ENCODE measurements at places on chromosomes 7 and 10.

DNA sequence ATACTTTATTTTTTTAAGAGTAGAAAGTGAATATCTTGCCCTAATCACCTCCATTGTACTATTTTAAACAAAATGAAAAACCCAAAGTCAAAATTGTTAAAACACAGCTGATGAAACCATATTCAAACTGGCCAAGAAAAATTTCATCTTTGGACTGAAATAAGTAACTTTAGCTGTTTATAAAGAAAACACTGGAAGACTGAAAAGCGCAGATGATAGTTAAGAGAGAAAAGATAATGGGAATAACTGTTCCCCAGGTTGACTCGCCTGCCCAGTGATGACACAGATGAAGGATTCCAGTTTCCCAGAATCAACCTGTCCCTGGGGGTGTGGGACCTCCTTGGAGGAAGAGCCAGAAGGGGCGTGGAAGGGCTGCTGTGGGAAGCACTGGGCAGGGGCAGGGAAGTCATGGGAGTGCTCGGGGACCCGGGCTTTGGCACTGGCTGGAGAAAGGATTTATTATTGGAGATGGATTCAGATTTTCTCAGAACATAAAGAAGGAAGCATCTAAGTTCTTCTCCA, 43.1 kb downstream of the DENND2A start:
- DNase-seq, result peak; percentile 33

GRCh38 chr7:117612637-117613036, 132.8 kb downstream of the CFTR start:
- DNase-seq, result no peak

DNA sequence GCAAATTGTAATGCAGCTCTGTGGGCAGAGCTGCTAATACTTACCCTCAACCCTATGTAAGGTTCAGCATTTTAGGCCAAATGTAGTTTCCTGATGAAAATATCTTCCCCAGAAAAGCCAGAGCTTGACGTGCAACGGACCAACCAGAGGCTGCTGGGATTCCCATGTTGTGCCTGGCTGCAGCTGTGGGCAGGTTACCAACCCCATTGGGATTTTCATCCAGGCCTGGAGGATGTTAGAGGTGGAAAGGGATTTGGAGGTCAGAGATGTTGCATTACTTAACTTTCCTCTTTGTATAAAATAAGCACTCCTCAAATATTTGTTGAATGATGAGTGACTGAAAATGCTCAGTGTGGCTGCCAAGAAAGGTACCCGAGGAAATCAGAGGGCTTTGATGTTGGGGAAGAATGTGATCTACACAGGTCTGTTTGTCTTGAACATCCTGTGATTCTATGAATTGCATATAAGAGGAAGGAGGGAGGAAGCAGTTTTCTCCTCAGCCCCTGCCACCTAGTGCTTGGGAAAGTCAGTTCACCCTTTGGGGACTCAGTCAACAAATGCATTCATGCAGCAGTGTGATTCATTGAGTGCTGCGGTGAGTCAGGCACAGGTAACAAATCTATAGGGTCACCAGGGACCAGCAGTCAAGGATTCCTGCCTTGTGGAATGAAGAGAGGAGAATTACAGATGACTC, 487.2 kb downstream of the RPS24 start:
- DNase-seq, result no peak

DNA sequence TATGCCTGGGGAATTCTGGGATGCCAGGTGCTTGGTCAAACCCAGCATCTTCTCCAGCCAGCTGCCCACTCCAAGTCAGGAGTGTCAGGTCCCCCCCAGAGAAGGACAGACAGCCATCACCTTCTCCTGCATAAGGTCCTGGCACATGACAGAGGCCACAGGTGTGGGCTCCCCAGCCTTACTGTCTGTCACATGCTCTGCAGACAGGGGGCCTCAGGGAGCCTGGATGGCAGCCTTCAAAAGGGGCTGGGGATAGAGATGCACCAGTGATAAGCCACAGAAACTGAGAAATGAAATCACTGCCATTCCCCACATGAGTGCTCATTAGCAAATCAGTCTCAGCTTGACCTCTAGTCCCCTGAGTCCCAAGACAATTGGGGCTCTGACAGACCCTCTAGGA, 72.9 kb downstream of the PLXNA4 start:
- no peak for DNase-seq

DNA sequence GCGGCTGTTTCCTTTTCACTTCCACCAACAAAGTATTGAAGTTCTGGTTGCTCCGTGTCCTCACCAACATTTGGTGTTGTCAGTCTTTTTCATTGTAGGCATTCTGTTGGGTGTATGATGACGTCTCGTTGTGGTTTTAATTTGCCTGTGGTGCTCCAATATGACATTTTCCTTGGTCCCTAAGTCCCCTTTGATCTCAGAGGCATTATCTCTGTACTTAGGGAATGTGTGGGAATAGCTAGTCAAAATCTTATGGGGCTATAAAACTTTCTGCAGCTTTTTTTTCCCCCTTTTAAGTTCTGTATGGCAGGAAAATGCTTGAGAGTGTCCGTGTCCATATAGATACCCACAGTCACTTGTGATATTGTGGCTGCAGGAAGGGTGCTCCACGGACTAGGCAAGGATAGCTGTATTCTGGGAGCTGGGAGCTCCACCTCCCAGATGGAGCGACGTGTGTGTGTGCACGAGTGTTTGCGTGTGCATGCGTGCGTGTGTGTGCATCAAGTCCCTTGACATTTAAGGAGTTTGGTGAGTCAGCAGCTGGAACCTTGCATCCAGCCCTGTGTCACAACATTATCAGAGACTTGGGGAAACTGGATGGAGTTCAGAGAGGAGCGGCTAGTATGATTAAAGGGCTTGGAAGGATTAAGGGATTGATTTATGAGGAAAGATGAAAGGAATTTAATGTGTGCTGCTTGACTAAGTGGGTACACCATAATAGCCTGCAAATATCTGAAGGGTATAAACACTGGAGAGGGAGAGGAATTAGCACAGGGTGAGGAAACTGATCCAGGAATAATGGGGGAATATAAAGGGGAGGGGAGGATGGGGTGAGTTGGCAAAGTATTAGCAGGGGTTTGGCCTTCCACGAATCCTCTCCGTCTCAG, 66.8 kb downstream of the LRMDA start:
- no peak for DNase-seq

- no peak for DNase-seq
Measured at GRCh38 chr10:83921984-83922860, 217.1 kb upstream of the GHITM start.

GRCh38 chr10:92506336-92506735, 67.6 kb downstream of the IDE start:
- no peak for DNase-seq

GRCh38 chr10:89342206-89342958, 14.6 kb downstream of the IFIT3 start:
- DNase-seq, result peak; percentile 69

GRCh38 chr10:86613905-86614304, 40.4 kb upstream of the OPN4 start:
- no peak for DNase-seq

DNA sequence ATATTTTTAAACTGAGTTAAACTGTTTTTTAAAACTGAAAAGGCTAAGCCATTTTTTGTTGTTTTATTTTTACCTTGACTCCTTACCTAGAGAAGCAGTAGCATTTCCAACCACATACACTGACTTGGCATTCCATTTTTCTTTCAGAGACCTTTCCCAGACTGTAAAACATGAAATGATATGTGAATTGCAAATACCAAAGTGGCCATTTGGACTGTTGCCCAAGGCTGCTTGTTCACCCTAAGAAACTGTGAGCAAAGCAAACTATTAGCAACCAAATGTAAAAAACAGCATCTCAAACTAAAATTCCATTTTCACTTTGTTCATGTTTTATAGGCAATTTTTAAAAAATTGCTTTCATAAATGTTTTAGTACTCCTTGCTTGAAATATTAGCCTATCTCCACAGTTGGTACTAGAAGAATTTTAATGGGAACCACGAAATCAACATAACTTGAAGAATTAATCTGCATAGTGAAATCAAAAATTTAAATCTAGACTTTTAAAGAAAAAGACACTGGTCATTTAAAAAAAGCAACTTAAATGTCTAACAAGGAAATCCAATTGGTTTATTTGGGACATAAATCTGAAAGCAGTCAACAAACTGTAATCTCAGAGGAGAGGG, 10.8 kb downstream of the UROS start:
- DNase-seq, result no peak

- DNase-seq, result peak; percentile 35
Measured at GRCh38 chr10:70952401-70952800, 64.0 kb upstream of the PCBD1 start.

- DNase-seq, result peak; percentile 81
Measured at GRCh38 chr7:155456738-155457543, 988 bp upstream of the EN2 start.

GRCh38 chr10:110275128-110275729, 29.5 kb downstream of the SMNDC1 start:
- DNase-seq, result no peak

- no peak for DNase-seq
Measured at GRCh38 chr7:100888988-100889750, at the start of gene UFSP1. Gene UFSP1 (minus strand): TSS chr7:100889715. CDS start chr7:100889271, 444 bp downstream.

- DNase-seq, result no peak
Measured at GRCh38 chr10:129622736-129623135, 155.7 kb downstream of the MGMT start.

DNA sequence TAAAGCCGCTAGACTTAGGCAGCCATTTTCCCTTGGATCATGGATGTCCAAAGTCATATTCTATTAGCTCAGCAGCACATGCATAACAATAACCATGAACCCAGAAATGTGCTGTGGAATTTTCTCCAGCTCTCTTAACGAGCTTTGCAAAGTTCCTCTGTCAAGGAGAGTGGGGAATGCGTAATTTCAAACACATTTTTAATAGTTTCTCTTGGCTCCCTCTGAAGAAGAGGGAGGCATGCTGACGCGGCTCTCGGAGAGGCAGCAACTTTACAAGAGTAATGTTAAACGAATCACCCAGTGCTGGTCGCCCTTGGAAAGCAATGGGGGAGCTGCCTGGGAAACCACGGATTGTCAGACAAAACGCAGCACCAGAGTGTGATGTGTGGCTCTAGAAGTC, 114.8 kb downstream of the RAB18 start:
- no peak for DNase-seq

DNA sequence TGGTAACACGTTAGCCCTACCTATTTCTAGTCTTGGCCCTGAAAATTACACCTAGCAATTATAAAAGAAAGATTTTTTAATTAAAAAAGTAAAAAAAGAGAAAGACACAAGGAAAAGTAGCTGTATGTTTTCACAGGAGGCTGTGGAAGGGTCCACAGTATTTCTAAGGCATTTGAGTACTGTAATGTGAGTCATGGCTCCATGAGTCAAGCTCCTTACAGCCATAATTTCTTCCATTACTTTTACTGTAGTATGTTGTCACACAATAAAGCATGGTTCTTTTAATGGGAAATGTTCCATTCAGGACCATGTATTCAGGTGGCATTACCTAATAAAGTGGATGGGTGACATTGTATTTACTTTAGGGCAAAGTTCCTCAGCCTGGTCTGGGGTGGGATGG, 113.4 kb downstream of the GPR37 start:
- no peak for DNase-seq

DNA sequence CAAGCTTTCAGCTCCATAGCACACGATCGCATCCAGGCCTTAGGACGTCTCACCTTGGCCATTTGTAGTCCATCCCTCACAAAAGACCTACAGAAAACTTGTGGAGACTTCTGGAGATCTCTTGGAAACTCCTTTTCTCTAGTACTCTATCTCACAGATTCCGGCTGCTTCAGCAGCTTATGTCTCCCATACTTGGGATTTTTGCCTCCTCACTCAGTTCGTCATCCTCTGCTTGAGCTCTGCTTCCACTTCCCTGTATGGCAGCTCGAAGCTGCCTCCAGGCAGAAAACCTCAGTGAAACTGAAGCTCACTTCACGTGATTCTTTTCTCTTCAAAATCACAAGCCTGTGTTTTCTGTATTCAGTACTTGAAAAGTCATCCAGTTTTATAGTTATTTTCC, 178.7 kb upstream of the GDF10 start:
- DNase-seq, result no peak

DNA sequence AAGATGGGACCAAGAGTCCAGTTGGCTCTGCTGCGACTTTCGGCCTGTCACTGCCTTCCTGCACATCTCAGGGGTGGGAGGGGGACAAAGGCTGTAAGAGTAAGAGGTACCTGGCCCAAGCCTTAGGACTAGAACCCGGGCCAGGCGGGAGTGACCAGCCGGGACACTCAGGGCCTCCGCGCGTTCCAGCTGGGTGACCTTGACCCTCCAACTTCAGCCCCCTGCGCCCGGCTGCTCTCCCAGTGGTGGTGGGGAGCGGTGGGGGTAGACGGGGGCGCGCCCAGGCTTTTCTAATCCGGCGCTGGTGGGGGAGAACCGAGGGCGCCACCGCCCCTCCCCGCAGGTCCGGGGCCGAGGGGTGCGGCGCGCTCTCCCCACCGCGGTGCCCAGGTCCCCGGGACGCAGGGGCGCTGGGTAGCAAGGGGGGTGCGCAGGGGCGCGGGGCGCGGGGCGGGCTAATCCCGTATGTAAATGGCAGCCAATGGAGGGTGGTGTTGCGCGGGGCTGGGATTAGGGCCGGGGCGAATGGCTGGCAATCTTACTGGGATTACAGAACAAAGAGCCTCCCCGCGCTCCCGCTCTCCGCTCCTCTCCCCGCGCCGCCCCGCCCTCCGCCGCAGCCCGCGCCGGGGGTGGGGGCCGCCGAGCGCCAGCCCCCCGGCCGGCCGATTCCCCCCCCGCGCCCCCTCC, at the start of gene GTF2IRD1:
GTF2IRD1 (plus strand) TSS at position 585 of the 690 bp plus-strand sequence. CDS start 54,175 bp downstream, outside the sequence.
- peak; percentile 88 for DNase-seq

- DNase-seq, result no peak
Measured at GRCh38 chr10:79188154-79188965, 119.6 kb downstream of the ZMIZ1 start.

DNA sequence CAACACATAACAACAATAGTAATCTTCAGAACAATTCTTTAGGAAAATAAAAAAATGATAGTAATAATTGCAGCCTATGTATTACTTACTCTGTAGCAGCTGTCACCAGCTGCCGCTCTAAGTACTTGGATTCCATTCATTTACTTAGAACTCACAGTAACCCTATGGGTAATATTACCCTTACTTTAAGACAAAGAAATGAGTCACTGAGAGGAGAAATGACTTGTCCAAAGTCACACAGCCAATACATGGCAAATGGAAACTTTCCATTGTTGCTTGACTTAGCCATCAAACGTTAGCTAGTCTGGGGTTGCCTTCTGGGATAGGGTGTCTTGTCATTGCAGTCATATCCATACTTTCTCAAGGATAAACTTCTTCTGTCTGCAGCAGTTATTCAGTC, 3.6 kb downstream of the CCNY start:
- no peak for DNase-seq

GRCh38 chr10:2119316-2119715, 382.0 kb upstream of the ADARB2 start:
- DNase-seq, result no peak

- DNase-seq, result no peak
Measured at GRCh38 chr7:36040679-36041078, 112.4 kb upstream of the EEPD1 start.

DNA sequence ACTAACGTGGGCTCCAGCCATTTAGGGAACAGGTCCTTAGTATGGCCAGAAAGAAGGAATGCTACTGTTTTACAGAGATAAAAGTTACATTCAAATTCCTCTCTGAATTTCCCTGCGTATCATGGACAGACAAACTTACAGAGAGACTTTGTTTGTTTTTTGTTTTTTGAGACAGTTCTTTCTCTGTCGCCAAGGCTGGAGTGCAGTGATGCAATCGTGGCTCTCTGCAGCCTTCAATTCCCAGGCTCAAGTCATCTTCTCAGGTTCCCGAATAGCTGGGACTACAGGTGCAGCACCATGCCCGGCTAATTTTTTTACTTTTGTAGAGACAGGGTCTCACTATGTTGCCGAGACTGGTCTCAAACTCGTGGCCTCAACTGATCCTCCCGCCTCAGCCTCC, 64.5 kb upstream of the MPP7 start:
- no peak for DNase-seq

All from psoas muscle (tissue), 8 donors.